ENCODE measurements at places on chromosomes 13 and 19.

- no peak for DNase-seq
Observed at GRCh38 chr13:109870274-109870673, 83.9 kb upstream of the IRS2 start.

DNA sequence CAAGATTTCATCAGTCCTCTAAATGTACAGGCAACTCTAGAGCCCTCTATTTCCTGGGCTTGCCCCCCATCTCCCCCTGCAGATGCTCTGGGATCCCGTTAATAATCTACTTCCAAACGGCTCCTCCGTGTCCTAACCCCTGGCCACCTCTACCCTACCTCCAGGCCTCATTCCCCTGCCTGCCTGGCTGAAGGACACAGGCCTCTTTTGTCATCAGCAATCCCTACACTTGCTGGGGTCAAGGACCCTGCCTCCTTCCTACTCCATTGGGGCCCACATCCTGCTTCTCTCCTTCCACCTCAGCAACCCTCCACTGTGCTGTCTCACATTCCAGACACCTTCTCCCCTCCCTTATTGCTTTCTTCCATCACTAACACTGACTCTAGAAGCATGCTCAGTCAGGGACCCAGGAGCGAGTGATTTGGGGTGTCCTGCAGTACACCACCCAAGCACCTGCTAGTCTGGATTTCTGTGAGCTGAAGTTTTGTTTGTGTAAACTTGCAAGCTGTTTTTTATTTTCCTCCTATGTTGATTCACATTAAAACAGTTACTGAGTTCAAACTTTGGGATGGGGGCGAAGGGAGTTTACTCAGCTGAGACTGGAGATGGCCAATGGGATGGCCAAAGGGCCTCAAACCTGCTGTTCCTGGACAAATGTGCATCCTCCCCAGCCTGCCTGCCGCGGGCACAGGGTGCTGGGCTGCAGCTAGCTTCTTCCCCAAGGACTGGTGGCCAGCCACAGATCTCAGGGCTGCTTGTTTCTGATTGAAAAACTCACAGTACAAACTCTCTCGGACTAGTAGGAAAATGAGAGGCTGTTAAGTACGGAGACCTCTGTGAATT, 314.7 kb downstream of the FOXO1 start:
- no peak for DNase-seq

DNA sequence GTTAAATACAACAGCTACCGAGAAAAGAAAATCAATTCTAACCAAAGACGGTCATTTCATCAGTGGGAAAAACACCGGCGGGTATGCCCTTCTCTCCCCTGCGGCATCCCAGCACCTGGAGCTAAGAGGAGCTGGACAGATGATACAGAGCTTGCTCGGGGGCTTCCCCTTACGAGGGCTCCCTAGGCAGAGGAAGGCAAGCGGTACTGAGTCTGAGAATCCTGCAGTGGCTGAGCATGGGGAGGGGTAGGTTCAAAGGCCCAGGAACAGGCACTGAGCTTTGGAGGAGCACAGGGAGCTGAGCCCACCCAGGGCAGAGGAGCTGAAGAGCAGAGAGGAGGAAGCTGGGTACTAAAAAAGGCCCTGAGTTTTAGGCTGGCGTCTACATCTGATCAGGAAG, 12.7 kb downstream of the STK24 start:
- no peak for DNase-seq

DNA sequence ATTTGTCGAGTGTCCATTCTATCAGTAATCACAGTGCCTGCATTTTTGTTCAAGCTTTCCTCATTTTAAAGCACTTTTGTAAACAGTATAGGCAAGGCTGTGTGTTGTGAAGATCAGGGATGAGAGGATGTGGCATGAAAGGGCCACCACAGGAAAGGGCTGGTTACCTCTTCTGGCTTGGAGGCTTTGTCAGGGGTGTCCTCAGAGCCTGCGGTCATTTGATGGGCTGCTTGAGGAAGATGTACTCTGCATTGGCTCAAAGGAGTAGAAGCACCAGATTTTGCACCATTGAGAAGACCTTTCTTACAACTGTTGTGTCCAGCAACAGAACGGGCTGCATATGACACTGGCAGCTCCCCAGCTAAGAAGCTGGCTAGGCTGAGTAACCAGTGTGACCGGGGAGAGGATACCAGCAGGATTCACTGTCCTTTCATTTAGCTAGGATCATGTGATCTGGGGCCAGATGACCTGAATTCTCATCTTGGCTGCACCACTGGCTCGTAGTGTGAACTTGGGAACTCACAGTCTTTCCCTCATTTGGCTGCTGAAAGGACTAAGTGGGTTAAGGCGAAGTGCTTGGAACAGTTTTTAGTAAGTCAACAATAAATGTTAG, 380.2 kb downstream of the FGF9 start:
- no peak for DNase-seq

DNA sequence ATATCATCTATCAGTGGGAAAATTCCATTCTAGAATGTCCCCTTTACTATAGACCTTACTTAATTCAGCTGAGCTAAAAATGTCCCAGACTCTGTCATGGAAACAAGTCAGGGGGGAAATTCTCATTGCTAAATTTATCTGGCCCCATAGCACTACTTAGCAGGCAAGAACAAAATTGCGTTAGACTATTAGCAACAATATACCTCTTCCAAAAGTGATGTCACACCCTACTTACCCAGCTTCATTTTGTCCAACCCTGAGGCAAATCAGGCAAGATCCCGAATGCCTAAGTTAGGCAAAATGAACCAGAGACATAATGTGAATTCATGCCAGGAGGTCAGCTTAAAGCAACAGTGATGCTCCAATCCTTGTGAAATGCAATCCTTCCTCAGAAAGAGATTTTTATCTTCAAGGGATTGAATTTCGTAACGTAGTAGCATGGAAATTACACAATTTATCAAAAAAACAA, 93.7 kb downstream of the FRY start:
- no peak for DNase-seq

- peak; percentile 76 for DNase-seq
Observed at GRCh38 chr19:55640577-55641425, at the start of gene ZNF580. ZNF580 (plus strand) TSS chr19:55641002; CDS start chr19:55642509, 1,507 bp downstream.

GRCh38 chr13:95605448-95606125, 38.9 kb downstream of the DZIP1 start:
- DNase-seq, result no peak

- no peak for DNase-seq
Observed at GRCh38 chr19:14165990-14166830, 29.8 kb upstream of the ASF1B start.

GRCh38 chr13:20720499-20720898, 17.0 kb downstream of the IL17D start:
- no peak for DNase-seq

DNA sequence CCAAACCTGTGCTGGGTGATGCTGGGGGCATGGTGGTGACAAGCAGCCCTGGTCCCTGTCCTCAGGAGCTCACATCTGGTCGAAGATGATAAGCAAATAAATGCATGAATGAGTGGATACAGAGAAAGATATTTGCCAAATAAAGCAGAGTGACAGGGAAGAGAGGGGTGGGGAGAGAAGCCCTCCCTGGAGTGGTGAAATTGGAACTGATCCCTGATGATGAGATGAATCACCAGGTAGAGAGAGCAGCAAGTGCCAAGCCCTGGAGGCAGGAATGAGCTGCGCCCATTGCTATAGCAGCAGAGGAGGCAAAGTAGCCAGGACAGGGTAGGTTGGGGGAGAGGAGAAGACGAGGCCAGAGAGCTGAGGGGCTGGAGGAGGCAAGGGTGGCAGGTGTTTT, 13.7 kb downstream of the FXYD5 start:
- DNase-seq, result peak; percentile 79

DNA sequence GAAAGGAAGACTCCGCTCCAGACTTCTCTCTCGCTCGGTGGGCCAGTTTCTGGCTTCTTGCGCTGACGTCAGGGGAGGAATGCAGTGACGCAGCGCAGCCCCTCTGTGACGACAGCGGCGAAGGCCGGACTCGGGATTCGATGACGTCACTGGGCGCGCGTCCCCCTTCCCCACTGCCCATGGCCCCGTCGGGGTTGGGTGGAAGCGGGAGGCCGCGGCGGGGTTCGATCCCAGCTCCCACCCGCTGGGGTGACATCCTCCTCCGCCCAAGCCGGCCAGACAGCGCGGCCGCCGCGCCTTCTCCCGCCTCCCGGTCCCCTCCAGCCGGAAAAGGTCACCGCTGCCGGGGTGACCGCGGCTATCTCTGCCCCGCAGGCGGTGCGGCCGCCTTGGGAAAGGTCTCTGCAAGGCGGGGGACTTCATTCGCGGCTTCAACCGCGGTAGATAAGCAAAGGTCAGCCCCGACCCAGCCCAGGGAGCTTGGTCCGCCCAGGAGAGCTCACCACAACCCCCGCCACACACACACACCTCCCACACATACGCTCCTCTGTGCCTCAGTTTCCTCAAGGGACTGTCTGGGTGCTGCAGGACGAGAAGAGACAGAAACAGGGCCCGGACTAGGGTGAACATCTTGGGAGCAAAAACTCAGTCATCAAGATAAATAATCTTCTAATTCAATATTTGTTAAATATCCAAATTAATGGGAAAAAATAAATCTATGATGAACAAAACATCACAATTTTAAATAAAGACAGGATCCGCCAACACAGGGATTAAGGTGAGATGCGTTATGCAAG, 844 bp upstream of the RFX1 start:
- DNase-seq, result peak; percentile 86

GRCh38 chr19:9945319-9945966, 9.1 kb upstream of the OLFM2 start:
- no peak for DNase-seq

GRCh38 chr19:44024900-44025216, 321 bp upstream of the ZNF222 start:
- DNase-seq, result no peak

DNA sequence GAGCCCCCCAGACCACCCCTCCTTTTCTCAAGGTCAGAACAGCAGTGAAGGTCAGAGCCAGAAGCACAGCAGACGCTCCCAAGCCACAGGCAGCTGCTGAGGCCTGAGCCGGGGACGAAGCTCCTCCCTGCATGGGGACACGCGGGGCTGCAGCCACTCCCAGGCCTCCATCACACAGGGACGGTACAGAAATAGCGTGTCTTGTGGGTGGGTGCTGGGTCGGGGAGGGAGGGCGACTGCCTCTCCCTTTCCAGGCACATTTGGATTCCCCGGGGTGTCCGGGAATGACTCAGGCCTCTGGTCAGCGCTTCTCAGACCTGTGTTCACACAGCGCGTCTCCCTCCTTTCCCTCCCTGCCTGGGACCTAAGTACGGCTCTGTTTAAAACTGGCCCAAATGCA, 33.2 kb downstream of the RASA3 start:
- DNase-seq, result peak; percentile 6

DNA sequence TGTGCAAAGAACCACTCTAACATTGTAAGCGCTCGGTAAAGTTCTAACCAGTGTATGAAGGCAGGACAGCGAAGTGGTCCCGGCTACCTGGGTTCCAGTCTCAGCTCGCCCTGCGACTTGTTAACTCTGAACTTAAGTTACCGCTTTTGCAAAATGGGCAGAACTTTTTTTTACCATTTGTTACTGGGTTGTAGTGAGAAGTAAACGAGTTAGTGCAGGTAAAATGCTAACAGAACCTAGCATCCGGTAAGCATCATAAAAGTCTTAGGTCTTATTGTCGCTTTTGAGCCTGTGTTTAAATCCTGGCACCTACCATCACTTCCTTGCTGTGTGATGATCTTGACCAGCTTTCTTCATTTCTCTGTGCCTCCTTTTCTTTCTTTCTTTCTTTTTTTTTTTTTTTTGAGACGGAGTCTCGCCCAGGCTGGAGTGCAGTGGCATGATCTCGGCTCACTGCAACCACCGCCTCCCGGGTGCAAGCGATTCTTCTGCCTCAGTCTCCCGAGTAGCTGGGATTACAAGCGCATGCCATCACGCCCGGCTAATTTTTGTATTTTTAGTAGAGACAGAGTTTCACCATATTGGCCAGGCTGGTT, 734 bp upstream of the TRMT1 start:
- no peak for DNase-seq

GRCh38 chr13:98918771-98919170, 59.1 kb downstream of the DOCK9 start:
- DNase-seq, result no peak

DNA sequence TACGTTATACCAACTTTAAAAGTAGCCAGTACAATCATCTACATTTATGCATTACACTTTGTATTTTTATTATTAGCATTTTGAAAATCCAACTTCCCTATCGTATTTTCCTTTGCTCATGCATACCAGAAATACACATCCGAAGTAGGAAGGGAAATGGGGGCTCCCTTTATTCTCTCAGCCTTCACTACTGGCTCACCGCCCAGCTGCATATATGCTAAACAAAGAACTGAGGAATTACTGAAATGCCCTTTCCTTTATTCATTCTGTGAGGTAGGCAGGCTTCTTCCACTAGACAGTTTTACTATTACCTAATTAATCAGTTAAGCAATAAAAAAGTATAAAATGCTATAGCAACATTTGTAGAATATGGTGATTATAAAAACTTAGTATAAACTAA, 291.6 kb downstream of the KLF12 start:
- no peak for DNase-seq

- no peak for DNase-seq
Observed at GRCh38 chr13:60655256-60655655, 258.2 kb downstream of the TDRD3 start.

GRCh38 chr13:101660711-101661110, 208.2 kb downstream of the ITGBL1 start:
- no peak for DNase-seq
